ENCODE measurements at places on chromosomes 16 and 17. TPM values are rescaled to one million over a fixed set of nuclear protein-coding genes. Genes with fewer than 3 reads are reported as not detected.

The KRTAP1-5 gene
- not detected for total RNA-seq

DNA sequence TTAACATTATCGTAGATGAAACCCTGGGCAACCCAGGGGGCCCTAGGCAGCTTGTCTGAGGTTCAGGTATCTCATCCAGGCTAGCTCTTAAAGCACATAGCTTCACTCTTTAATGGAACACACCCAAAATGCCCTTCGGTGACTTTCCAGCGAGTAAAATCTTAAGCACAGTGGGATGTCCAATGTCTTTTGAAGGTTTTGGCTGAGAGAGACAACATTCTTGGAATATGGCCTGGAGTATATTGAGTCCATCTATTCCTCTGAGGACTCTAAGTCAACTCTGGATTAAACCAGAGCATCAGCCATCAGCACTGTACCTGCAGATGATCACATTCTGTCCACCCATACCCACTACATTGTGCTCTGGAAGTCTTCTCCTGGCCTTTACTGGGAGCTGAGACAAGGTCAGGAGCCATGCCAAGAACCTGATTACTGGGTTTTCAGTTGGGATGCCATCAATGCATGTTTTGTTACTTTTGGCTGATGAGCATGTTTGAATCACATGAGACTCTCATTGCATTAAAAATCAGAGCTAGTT is 63.4 kb upstream of the CDH11 start:
- DNase-seq, result no peak

- no peak for DNase-seq
Measured at GRCh38 chr17:80424878-80425765, 10.2 kb downstream of the ENDOV start.

- DNase-seq, result no peak
Measured at GRCh38 chr16:87058728-87059250, 258.4 kb downstream of the C16orf95 start.

- peak; percentile 35 for DNase-seq
Measured at GRCh38 chr17:60106340-60107059, 27.8 kb upstream of the HEATR6 start.

Measured in PC-3 (cell line).